Tongue (tissue), 3 donors: ENCODE measurements at places on chromosomes 4 and X. TPM values are rescaled to one million over a fixed set of nuclear protein-coding genes. Genes with fewer than 3 reads are reported as not detected.

GRCh38 chr4:87414816-87415215 is 7.6 kb upstream of the NUDT9 start:
- DNase-seq = no peak

SNCA gene
- total RNA-seq = 17.7 TPM

DACH2 gene
- 0.72 TPM for total RNA-seq

BCORL1 gene
- 6.6 TPM for total RNA-seq

GALNT7 gene
- total RNA-seq = 29.3 TPM

DNA sequence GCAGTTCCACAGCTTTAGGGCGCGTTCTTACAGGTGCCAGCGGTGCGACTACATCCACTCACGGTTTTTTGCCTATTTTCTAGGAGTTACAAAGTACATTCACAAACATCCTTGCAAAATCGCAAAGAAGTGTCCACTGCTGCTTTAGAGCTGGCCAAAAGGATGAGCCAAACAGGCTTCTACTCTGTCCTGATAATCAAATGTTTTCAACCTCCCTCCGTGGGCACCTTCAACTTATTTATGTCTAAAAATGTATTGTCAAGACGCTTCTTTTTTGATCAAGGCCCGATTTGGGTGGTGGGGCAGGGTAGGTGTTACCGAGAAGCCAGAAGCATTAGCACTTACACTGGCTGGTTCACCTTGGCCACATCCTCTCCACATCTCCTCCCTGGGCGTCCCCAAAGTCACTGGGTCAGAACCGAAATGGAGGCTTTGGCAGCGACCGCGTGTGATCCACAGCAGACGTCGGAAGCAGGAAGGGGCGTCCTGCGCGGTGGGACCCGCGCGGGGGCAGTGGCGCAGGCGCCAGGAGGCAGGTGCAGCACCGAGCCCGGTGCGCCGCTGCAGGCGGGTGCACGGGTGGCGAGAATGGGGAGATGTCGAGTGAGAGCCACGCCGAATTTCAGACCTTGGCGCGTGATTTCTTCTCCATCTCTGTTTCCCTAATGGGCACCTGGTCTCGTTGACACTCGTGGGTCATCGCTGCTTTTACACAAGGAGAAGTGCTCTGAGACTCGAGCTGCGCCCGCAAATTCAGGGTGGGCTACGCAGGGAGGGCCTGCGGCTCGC is 16.9 kb downstream of the NKX3-2 start:
- no peak for DNase-seq

NUDT11 gene
- total RNA-seq = 6.2 TPM

DNA sequence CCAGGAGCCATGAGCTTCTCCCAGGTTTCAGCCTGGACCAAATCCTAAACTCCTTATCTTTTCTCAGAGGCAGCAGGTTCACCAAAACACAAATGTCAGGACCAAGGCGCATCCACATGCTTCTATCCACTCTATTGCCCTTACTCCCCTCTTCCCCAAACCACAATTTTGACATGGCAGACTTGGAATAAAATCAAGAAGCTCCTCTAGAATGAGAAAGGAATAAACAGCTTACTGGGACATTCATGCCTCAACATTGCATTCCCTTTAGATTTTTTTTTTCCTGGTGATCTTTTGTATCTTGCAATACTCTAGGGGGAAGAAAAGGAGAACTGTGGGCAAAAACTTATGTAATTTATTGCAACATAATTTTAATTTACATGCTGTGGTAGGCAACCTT is 119.1 kb downstream of the TSPAN5 start:
- DNase-seq = no peak

CCKAR gene
- 14.9 TPM for total RNA-seq

DNA sequence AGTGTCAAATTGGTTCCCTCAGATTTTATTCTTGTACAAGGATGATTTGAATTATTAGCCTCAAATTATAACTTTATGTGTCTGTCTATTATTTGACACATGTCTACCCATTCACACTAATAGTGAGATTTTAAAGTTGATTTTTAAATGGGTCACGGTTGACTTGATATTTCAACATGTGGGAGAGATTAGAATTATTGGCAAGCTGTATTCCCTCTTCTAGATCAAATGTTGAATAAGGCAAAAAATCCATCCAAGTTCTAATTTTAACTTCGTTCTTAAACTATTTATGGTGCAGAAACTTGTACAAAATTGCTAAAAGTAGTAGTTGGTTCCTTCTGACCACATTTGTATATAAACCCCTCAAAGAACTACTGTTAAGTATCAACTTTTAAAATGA is 1498.0 kb downstream of the STIM2 start:
- peak; percentile 11 for DNase-seq

DNA sequence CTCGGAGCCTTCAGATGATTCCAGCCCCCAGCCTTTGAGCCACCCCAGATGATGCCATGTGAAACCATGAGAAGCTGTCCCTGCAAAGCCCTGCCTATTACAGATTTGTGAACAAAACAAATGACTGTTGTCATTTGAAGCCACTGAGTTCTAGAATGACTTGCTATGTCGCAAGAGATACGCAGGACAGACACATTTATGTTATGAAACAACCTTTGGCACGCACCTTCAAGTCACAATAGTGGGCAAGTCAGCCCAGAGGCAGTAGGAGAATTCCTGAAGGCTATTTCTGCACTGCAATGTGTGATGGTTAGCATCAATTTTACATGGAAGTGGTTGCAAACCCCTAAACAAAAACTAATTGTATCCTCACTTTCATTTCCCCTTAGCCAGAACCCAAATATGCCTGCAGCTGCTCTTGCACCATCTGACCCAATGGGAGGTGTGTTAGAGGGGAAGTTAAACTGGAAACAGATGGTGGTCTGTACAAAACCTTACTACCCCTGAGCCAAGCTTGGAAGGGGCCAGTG is 174.4 kb upstream of the ATP6AP2 start:
- peak; percentile 38 for DNase-seq

DNA sequence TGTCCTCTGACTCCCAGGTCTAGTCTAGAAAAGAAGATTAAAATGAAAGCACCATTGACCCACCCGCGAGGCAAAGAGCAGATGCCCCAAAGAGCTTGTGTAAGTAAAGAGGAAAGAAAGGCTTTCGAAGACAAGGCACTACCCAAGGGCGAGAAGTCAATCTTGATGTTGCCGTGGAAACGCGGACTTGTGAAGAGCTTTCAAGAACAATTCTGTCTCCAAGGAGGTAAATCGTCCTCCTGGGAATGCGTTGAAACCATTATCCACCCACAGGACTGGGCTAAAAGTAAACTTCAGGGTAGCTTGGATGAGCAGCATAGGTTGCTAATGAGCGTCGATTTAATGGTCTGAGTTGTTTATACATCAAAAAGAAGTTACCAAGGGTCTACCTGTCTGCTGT is 189.3 kb downstream of the DHRSX start:
- DNase-seq = peak; percentile 30

DNA sequence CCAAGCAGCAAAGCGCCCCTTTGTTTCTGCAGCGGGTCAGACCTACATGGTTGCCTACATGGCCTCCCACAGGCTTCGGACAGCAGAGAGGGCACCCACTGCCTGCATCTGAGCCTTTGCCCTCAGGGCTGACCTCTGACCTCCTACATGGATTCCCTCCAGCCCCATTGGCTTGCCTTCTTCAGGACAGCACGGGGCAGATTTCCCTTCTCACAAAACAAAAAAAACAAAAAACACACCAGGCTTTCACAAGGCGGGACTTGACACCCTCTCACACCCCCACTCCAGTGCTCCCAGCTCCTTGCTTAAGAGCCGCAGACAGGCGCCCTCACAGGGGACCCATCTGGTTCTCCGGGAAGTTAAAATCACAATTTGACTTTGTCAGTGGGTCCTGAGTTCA is 32.9 kb downstream of the ZFYVE28 start:
- DNase-seq = no peak

DNA sequence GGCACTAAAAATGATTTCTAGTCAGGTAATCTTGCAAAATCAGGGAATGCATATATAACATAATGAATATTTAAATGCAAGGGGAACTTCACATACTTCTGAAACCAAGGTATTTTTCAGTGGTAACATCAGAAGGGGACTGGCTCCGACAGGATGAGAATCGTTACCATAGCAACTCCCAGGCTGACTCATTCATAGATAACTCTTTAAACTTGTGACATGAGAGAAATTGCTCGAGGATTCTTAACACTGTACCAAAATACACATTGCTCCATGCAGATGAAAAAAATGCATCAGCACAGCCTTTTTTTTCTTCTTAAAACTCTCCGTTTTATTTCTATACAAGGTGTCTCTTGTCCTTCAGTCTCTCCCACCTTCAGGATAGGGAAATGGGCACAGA is 114.3 kb downstream of the GABRB1 start:
- no peak for DNase-seq

GRCh38 chr4:27428661-27429060 is 568.0 kb downstream of the STIM2 start:
- DNase-seq = peak; percentile 7

GRCh38 chrX:105502336-105502735 is 281.8 kb upstream of the TEX13A start:
- no peak for DNase-seq

- DNase-seq = no peak
Observed at GRCh38 chrX:105167233-105167632, 53.3 kb downstream of the TEX13A start.

DGAT2L6 gene
- not detected for total RNA-seq

ZNF711 gene
- total RNA-seq = 34.5 TPM

DNA sequence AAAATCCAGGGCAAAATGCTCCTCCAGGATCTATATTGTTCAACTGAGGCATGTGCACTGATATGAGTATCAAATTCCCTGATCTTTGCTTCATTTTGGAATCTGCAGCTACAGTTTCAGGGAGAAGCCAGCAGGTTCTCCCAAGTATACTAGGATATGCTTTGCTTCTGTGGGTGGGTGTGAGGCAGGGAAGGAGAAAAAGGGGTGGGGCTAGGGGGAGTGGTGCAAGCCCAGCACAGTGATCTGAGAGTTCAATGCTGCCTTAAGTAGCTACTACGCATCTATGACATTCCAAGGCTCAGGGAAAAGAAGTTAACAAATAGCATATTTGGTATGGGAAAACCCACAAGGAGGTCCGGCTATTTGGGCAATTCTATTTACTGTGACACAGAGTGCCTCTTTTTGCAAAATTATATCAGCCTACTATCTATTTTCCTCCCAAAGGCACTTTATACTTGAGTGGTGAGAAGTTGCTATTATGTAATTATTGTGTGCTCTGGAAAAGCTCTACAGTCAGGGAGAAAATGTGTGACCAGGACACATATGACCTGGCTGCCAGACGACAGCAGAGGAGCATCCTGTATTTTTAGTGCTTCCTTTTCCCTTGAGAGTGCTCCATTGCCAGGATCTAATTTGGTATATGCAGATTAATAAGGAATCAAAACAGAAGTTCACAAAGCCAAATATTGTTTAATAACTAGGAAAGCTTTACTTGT is 162.0 kb downstream of the RNF150 start:
- DNase-seq = no peak

GRCh38 chr4:80740375-80740774 is 290.1 kb upstream of the BMP3 start:
- DNase-seq = no peak

DNA sequence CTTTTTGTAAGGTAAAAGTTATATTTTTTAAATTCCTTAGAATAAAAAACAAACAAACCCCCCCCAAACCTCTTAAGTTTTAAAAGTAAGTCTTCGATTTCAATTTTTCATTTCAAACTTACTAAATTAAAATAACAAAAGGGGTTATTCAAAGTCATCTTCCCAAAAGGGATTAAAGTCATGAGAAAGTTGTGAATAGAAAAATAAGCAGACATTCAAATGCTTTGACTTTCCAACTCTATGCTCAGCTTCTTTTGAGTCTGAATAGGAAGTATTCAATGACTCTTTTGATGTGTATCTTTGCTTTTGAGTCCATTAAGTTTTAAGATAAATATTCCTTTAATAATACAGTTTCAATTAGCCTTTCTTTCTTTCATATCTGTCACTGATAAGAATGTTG is 138.3 kb downstream of the GRIA2 start:
- DNase-seq = no peak

GRCh38 chr4:181507180-181507835 is 735.9 kb upstream of the TENM3 start:
- no peak for DNase-seq

- no peak for DNase-seq
Observed at GRCh38 chr4:152114562-152114961, 353.8 kb upstream of the GATB start.

DNA sequence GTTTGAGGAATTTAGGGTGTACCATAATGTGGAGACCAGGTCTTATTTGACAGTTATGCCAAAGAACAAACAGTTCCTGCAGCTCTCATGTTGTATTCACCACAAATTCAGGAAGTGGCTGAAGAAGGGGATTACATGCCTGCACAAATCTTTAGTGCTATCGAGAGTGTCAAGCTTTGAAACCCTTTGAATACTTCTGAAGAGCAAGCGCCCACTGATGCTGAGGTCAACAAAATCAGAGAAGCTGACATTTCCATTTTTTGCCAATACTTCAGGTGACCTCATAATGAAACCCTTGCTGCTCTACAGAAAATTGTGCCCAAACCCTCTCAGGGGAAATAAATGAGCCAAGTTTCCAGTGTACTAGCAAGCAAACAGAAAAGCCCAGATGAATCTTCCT is 28.4 kb downstream of the PAK3 start:
- no peak for DNase-seq

CPE gene
- 147 TPM for total RNA-seq

DNA sequence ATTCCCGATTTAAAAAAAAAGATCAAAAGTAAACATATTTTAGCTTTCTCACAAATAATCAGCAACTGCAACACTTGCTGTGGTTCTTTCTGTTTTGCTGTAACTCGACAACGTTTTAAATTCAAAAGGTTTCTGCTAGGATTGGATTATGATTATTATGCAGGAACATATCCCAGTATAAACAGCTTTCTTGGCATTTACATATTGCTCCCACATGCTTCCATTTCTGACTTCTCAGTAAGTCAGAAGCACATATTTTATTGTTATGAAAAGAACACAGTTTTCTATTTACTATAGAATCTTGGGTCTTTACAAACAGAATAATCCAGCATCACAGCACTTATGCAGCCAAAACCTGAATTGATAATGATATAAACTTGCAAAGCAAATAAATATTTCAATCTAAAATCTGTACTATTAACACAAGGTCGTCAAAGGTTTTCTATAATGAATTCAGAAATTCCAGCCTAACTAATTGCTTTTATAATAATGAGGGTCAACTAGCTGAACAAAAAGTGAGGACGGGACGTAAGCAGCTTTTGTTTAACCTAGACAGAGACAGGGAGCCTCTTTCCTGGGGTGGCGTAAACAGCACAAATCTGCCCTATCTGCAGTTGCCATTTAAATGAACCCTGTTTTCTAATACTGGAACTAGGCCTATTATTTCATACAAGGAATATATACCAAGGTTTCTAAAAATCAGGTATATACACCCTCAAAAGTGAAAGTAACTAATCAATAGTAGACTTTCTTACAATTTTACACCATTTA is 9.8 kb upstream of the PCDH18 start:
- peak; percentile 56 for DNase-seq

OTOP1 gene
- 1.5 TPM for total RNA-seq

ZNF41 gene
- total RNA-seq = 11.9 TPM

SPATA4 gene
- total RNA-seq = not detected

C1QTNF7 gene
- total RNA-seq = 15.3 TPM

GRCh38 chrX:150465326-150465725 is 102.2 kb downstream of the MAMLD1 start:
- DNase-seq = no peak
